Heart right ventricle (tissue), 16 donors: ENCODE measurements at places on chromosomes 1 and 21.

DNA sequence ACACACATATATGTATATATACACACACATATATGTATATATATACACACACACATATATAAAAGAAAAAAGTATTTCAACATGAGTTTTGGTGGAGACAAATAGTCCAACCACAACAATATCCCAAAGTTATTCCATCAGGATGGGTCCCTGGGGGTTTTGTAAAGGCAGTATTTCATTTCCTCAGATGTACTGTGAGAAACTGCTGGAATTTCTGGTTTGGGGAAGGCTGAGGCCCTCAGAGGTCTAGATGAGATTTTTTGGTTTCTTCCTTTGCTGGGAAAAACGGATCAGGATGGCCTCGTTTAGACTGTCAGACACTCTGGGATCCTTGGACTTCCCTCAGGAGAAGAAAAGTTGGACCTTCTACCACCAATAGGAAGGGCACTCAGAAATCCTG is 36.5 kb upstream of the TENT5B start:
- DNase-seq = no peak

DNA sequence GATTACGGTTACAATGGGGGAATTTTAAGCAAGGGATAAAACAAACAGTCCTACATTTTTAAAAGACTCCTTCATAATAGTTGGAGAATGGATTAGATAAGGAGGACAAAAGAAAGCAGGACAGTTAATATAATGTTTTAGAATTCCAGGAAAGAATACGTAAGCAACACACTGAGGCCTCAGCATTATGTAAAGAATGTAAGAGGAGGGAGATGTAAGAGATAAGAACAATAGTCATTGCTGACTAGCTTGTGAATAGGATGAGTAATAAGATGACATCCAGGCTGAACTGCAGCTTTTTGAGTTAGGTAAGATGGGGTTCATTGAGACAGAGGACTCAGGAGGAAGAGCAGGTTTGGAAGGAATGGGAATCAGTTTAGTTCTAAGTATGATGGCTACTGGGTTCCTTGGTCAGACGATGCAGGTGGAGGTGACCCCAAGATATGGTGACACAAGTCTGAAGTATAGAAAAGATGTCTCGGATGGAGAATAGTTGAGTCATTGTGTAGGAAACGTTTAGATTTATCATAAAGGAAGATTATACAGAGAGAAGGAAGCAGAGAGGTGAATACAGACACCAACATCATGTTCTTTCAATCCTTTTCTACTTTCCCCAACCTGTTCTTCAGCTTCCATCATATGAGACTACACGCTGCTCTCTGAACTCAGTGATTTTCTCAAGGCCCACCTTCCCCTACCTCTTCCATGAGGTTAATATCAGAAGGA is 372.8 kb downstream of the PTBP2 start:
- no peak for DNase-seq

DNA sequence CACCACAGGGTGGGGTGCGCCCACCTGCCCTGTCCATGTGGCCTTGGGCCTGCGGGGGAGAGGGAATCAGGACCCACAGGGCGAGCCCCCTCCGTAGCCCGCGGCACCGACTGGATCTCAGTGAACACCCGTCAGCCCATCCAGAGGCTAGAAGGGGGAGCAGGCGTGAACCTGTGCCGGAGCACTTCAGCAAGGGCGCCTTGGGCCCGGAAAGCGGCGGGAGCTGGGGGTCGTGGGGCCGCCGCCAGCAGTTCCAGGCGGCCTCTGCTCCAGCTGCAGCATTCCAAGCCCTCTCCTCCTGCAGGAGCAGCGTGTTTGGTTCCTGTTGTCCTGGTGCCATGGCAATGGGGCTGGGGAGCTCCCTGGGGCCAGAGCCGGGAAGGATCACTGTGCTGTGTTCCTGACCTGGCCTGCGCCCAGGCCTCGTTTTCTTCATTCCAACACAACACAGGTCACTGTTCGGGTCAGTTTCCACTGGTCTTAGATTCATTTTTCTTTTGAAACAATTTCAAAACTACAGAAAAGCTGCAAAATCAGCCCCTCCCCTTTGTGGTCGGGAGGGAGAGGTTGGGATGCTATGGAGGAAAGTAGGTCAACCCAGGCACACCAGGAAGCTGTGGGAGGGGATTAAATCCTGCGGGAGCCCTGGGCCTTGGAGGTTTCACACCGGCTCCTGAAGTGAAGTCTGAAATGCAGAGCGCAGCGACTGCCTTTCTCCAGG is 18.8 kb downstream of the SLX9 start:
- peak; percentile 92 for DNase-seq

DNA sequence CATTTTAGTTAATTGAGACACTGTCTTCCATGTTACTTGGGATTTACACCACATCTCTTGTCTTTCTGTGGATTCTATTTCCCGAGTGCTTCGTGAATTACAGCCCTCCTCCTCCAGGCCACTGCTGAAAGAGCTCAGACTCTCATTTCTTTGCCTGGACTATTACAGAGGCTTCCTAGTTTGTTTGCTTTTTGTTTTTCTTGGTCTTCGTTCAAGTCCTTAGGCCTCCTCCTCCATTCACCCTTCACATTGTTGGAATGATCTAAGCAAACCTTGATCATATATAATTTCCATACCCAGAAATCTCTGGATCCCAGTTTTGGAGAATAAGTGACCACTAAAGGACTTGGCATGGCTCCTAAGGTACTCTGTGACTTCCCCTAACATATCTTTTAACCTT is 94.1 kb downstream of the CNIH3 start:
- DNase-seq = no peak

GRCh38 chr1:56266359-56266758 is 313.0 kb downstream of the PLPP3 start:
- DNase-seq = no peak

DNA sequence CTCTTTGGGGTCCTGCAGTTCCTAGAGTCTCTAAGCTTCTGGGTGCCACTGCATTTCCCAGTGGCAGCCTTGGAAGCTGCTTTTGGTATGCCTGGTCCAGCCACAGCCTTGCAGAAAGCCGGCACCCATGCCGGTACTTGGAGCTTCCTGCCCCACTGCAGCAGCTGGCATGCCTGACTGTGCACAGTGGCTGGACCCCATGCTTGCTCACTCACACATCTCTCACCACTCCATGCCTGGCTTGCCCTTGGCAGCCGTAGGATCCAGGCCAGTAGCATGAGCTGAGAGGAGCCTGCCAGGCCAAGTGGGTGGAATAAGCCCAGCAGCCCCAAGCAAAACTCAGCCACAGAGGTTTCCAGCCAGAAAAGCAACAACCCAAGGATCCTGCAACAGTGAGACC is 20.3 kb upstream of the FNBP1L start:
- peak; percentile 59 for DNase-seq

GRCh38 chr21:43262427-43262826 is 93.6 kb downstream of the CRYAA start:
- DNase-seq = no peak

- no peak for DNase-seq
Observed at GRCh38 chr21:39696618-39697017, 48.4 kb upstream of the IGSF5 start.

GRCh38 chr1:181097242-181097641 is 8.7 kb downstream of the IER5 start:
- DNase-seq = no peak

DNA sequence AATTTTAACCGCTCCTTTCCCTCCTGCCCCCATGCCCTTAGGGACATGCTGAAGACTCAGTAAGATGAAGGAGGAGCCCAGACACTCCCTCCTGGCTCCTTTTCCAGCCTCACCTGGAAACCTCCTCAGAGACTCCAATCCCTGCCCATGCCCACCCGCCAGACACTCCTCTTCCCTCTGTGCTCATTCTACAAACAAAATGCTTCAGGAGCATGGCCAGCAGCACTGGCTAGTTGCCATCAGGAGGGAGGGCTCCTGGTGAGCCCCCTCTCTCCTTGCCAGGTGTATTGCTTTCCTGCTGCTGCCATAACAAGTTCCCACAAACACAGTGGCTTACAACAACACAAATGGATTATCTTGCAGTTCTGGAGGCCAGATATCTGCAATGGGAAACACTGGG is 126.1 kb downstream of the PSMG1 start:
- no peak for DNase-seq

- no peak for DNase-seq
Observed at GRCh38 chr1:9960706-9961562, 17.7 kb downstream of the NMNAT1 start.

DNA sequence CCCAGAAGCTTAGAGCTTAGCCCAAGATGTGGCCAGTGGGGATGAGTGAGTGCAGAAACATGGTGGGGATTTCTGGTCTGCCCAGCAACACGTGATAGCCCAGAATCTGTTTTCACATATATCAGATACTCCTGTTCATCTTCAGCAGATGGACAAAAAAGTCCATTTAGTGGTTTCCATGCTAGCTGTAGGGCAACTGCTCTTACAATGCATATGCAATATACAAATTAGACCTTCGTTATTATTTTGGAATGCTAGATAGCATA is 96.9 kb upstream of the SGIP1 start:
- no peak for DNase-seq
